ENCODE measurements at places on chromosomes 3 and 15.
A peak's percentile ranks its signal among the peaks of the same experiment; 100 is the strongest.

- no peak for DNase-seq
These were observed 193.6 kb downstream of the AGBL1 start for GRCh38 chr15:86273309-86273708.

DNA sequence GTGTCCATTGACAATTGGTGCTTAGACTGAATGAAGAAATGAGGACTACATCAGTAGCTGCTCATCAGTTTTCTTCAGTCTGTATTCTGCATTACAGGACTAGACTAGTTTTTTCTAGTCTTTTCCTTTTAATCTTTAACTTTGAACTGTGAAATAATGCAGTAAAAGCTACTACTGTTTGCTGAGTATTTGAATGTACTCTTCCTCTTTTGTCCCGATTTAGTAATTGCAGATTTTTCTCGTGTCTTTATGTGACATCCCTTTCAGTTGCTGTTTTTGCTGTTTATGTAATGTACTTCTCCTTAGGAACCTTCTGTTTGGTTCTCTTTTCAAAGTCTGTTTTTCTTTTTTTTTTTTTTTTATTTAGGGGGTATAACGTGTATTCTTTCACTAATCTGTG lies 17.4 kb downstream of the MFSD1 start:
- no peak for DNase-seq

- DNase-seq = no peak
These were observed 39.3 kb downstream of the RHCG start for GRCh38 chr15:89457086-89457485.

GRCh38 chr3:28348265-28348628 lies 274 bp upstream of the ZCWPW2 start:
- no peak for DNase-seq

GRCh38 chr3:25768851-25769250 lies 14.4 kb downstream of the NGLY1 start:
- no peak for DNase-seq

DNA sequence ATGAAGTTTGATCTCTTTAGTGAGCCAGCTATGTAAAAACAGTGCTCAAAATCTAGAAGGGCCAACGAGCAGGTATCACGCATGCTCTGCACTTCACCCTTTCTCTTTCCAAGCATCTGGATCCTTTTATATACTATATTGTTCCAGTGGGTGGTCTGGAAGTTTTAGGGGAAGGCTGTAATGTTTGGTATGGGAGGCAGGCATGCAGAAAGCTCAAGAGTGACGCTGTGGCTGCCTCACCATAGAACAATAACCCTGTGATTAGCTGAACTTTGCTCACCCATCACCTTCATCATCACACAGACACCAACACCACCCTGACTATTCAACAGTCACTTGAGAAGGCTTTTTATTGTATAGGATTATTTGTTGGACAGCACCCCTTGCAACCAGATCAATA lies 81.6 kb downstream of the FBN1 start:
- DNase-seq = no peak

GRCh38 chr3:59772416-59773408 lies 722.9 kb upstream of the CFAP20DC start:
- no peak for DNase-seq

DNA sequence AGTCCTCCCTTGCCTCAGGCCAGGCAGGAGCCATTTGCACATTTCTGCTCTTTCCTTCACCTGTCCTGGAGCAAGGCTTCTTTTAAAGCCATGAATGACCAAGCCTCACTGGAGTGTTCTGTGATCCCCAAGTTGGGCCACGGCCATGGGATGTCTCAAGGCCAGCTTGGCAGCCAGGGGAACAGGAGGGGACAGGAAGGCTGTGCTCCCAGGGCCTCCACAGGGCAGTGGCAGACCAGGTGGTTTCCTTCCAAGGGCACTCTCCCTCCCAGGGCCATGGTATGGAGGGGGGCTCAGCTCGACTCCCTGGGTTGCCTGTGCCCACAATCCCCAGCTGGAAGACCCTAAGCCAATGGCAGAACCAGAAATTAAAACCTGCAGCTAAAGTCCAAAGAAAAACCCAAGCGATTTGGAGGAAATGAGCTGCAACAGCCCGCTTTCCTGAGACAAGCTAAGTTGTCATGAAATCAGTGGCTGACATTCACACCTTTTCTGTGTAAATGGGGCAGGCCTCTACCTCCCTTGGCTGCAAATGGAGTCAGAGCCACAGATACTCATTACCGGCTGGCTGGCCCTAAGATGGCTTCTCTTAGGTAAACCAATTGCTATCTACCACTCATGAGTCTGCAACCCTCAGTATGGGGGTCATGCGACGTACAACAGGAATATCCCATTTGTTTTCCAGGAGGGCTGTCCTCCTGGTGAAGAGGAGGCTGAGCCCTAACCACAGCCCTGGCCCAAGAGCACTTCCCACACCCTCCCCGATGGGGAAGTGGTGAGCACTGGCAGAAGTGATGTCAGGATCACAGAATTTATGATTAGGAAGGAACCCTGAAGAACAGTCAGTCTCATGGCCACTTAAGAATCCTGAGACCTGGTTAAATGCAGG lies 83.3 kb downstream of the SNRK start:
- DNase-seq = no peak

DNA sequence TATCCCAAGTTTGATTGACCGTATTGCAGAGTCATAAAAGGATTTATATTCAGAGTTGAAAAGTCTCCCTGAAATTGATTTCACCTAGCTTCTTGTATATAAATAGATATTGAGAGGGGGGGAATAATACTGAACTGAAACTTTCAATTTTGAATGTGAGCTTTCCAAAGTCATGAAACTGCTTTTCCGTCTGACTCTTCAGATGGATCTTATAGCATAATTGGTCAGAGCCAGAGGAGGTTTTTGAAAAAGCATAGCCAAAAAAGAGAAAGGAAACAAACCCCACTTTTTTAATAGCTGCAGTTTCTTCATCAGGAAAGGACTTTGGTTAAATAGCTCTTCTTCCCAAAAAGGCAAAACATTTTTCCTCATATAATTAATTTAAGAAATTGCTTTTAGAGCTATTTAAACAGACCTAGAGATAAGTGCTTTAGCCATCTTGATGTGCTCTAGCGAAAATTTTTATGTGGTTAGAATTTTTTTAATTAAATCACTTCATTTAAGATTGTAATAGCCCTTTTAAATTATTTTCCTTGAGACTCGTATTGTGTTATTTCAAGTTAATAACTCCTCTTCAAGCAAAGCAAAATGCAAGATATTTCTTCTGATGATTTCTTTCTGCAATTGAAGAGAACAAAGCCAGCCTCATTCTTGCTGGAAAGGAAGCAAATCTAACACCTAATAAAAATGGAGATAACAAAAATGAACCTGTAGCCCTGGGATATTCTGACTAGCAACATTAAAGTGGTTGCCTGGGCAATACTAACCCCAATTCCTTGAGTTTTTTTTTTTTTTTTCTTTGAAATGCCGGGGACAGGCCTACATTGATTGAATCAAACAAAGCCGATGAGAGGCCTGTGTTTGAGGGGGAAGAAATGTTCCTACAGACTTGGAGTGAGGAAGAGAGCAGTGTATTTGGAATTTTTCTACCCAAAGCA lies 173.6 kb downstream of the PTPRG start:
- no peak for DNase-seq

DNA sequence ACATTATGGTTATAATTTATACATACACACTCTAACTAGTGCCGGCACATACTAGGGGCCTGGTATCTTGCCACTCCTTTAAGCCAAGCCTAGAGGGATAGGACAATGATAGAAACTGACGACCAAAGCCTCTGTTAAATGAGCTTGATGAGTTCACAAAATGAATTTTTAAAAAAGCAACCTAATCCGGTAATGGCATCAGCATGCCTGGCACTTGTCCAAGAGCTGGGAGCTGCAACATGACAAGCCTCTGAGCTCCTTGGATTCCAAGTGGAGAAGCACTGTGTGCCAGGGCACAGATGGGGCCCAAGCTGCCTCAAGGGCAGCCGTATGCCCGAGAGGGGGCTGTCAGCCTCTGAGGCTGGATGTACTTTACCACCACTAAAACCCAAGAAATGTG lies 9.7 kb downstream of the ETV5 start:
- no peak for DNase-seq

DNA sequence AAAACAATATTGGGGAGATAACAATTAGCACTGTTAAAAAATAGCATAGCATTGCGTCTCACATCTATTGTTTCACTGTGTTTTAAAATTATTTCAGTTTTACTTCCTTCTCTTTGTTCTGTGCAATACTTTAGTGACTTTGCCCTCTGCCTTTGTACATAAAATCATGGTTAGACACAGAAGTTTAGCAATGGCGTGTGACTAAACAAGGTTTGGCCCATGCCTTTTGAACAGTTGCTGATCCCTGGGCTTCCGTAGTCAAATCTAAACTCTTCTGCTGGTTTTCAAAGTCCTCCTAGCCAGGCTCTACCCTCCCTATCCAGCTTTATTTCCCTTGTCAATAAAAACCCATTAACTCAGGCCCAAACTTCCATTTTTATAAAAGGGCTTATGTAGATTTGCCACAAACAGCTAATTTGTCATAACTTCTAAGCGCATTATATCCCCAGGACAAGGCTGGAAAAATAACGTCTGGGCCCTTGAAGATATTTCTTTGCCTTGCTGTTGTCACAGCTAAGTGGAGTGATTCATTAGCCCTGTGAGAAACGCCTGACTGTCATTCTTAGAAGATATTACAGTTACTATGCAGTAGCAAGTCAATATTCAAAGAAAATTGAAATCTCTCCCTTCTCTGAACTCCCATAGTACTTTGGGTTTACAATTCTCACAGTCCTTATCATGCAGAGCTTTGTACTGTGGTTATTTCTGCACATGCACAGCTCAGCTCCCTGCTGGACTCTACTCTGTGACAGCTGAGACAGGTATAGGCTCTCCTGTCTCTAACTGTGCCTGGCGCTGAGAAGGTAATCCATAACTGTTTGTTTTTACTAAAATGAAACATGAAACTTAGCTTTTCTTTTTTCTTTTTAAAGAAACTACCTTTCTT lies 123.4 kb upstream of the SLC24A5 start:
- DNase-seq = no peak

DNA sequence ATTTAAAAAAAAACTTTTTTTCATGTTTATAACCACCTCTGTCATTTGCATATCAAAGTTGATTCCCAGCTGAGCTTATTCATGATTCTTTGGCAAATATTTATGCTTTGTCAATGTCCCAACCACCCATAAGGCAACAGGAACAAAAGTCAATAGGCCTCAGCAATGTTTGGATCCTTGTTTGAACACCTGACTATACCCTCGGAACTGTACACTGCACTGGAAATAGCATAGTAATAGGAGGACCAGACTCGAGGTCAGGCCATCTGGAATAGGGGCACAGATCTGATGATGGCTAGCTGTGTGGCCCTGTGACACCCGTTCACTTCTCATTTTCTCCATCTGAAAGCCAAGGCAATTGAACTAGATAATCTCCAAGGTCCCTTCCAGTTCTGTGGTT lies 301.7 kb upstream of the ATP11B start:
- no peak for DNase-seq

DNA sequence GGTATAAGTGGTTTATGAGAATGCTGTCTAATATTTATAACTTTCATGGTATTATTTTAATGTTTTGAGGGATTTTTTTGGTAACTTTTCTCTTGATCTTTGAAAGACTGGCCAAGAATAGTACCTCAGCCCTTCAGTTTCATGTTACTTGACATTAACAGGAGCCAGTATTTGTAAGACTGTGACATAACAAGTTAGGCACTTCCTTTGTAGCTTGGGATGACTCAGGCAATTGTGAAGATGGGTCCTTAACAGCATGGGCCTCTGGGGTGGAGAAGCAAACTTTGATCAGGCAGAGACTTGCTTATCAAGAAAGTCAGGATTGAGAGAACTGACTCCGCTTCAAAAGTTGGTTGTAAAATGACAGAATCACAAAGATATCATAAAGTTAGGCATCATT lies 9.5 kb downstream of the LRRC49 start:
- no peak for DNase-seq

- peak; percentile 31 for DNase-seq
These were observed 2.7 kb downstream of the MAP6D1 start for GRCh38 chr3:183822631-183823030.

DNA sequence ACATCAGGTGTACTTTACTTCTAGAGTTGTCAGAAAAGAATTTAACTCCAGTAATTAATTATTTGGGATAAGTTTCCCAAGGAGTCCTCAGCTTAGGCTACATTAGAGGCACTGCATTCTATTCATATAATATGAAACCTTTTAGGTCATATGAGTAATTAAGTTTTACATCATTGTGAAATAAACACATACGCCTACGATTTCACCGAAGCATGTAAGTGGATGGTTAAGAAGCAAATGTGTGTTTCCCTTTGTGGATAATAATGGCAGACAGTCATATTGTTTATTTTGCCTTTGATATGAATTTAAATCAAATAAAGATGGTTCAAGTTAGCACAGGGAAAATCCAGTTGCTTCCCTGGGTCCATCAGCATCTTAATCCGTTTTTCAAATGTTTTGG lies 535.9 kb upstream of the ATP11B start:
- DNase-seq = no peak

- peak; percentile 16 for DNase-seq
These were observed 58.2 kb downstream of the ZBTB38 start for GRCh38 chr3:141426404-141427034.

DNA sequence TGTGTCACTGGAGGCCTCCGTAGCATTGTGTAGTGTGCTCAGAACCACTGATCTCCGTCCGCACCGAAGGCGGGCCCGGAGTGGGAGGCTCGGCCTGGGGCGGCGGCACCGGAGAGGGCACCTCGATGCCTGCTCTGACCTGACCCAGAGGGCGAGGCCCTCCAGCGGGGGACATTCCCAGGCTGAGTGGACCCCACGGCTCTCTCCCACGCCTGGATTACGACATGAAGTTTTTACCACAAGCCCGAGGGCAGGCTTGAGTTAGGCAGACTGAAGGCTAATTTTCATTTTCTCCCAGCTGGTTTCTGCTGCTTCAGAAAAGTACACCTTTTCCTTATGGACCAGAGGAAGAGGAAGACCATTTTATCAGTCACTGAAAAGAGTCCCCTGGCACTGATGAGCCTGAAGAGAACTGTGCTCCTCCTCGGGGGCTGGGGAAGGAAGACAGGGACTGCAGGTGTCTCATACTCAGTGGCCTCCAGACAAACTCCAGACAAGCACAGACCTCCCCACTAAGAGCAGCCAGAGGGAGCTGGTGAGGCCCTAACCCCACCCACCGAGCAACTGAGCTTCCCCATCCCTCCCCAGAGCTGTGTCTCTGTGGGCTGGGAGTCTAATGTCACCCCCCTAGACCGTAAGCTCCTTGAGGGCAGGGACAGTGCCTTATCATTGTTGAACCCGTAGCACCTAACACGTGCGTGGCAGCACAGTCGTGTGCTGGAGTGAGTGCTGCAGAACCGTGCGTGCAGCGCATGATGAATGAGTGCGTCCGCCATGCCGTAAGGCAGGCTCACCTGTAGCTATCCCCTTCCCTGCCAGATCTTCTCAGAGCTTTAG lies 74.5 kb upstream of the BLM start:
- DNase-seq = no peak

- no peak for DNase-seq
These were observed 346.7 kb upstream of the TGFBR2 start for GRCh38 chr3:30259730-30260129.

DNA sequence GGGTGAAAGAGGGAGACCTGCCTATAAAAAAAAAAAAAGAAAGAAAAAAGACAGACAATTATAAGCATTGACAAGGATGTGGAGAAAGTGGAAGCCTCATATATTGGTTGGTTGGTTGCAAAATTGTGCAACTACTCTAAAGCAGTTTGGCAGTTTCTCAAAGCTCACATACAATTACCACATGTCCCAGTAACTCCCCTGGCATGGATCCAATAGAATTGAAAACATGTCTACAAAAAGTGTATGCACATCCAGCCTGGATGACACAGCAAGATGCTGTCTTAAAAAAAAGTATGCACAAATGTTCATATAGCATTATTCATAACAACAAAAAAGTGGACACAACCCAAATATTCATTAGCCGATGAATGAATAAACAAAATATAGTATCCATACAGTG lies 19.5 kb downstream of the SETMAR start:
- no peak for DNase-seq

Measured in nephron progenitor cell (in vitro differentiated cells).